Omental fat pad (tissue), 4 donors: ENCODE measurements at places on chromosomes 1 and 21.

- DNase-seq: no peak
Observed at GRCh38 chr1:27660300-27660835, 11.6 kb downstream of the IFI6 start.

- no peak for DNase-seq
Observed at GRCh38 chr1:173934440-173934839, 17.3 kb upstream of the SERPINC1 start.

DNA sequence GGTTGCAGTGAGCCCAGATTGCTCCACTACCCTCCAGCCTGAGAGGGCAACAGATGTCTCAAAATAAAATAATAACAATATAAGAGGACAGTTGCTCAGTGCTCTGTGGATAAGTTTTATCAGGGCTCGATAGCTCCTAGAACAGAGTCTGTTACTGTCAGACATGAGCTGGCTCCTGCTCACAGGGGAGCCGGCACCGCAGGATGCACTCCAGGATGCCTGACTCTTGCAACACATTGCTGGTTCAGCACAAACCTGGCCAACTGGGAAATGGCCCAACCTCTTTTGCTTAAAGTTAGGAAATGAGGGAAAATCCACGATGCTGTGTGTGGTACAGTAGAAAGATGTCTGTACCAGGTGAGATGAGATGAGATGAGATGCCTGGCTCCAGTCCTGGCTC, 5.8 kb upstream of the CTSE start:
- DNase-seq: peak; percentile 43

- no peak for DNase-seq
Observed at GRCh38 chr1:94514095-94514727, 27.3 kb downstream of the F3 start.

DNA sequence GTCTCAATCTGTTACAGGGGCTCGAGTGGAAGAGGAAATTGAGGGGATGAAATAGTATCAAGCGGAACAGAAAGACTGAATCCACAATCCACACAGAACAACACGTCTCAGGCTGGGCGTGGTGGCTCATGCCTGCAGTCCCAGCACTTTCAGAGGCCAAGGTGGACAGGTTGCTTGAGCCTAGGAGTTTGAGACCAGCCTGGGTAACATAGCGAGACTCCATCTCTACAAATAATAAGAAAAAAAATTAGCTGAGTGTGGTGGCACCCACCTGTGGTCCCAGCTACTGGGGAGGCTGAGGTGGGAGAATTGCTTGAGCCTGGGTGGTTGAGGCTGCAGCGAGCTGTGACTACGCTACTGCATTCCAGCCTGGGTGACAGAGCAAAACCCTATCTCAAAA, 25.7 kb downstream of the VPS26C start:
- no peak for DNase-seq

DNA sequence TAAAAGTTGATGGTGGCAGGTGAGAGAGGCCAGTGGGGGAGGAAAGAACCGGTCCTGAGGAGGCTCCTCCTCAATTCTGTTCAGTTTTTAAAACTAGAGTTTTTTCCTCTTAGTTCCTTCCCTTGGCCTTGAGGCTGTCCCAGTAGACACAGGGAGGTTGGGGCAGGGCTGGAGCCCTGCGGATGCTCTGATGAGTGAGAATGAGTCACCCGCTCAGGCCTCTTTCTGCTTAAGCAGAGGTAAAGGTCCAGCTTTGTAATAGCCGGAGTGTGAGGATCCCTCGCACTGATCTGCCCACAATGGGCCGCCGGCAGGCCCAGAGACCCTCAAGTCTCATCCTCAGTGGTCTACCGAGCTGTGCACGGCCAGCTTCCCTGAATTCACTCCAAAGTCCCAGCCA, 49.6 kb upstream of the IRF2BP2 start:
- no peak for DNase-seq

DNA sequence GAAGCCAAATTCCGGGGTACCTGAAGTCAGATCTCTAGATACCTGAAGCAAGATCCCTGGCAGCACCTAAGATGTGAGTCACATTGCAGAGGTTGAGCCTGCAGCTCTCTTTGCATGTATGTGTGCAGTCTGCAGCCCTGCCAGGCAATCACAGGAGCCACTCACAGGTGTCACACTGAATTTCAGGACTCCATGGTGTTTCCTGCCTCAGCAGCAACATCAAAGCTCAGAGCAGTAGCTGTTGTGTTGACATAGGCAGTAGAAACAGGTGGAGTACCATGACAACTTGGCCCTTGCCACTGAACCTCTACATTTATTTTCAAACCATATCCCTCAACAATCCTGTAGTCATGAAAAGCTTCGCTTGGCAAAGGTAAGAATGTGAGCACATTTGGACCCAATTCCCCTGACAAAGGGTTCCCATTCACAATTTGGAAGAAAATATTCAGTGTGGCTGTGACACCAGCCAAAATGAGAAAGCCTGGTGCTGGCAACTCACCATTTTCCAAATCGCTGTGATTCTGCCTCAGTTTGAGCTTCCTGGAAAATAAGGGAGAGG, 419.8 kb upstream of the NFIA start:
- DNase-seq: no peak

DNA sequence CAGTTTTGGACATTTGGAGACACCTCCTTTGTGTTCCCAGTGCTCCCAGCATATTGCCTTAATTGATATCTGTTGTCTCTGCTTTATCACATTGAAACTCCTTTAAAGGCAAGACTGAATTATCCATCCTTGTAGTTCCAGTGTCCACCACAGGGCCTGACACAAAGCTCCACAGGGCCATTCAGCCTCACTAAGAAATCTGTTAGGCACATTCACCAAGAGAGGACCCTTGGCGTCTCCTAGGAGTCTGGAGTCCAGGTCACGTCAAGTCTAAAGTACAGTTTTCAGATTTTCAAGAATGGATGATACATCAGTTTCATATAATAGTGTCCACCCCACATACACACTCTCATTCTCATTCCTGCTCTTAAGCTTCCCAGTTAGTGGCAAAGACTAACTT, 4.8 kb downstream of the ACP6 start:
- no peak for DNase-seq

GRCh38 chr1:100565533-100565932, 27.6 kb downstream of the GPR88 start:
- DNase-seq: no peak

DNA sequence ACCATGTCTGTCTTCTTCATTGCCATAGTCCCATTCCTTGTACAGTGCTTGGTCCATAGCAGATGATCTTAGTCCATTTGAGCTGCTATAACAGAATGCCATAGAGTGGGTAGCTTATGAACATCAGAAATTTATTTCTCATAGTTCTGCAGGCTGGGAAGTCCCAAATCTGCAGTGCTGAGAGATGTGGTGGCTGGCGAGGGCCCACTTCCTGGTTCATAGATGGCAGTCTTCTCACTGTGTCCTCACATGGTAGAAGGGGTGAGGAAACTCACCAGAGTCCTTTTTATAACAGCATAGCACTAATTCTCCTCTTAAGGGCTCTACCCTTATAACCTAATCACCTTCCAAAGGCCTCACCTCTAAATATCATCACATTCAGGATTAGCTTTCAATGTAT, 23.1 kb upstream of the RAP1A start:
- no peak for DNase-seq

DNA sequence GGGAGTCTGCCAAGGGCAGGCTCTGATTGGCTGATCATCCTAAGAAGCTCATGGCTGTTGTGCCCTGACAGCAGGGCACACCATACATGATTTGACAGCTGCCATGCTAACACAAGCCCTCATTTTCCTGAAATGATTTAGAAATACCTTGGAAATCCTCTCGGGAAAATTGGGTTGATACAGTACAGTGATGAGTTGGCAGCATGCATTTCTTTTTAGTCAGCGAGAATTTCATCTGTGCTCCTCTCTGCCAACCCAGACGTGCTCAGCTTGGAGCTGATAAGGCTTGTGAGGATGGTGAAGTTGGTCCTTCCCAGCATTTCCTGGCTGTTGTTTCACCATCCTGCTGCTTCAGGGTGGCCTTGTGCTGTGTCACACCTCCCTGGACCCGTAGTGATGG, 22.6 kb upstream of the KCNQ4 start:
- DNase-seq: no peak

GRCh38 chr1:195761104-195761503, 847.1 kb downstream of the KCNT2 start:
- no peak for DNase-seq

DNA sequence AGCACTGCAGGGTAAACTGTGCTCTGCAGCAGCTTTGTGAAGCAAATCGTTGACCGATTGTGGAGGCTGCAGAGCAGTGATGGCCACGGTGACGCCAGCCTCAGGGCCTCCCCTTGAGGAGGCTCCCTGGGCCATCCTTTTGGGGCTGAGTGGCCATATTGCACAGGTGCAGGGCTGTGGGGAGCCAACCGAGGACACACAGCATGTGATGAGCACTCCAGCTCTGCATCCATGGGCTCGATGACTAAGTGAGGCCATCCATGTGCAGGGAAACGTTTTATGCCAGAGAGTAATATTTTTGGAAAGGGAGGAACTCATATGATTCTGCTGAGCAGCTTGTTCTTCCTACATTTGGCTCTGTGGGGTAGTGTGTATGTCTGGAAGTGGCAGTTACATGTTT, 24.6 kb downstream of the KCNK1 start:
- DNase-seq: no peak

- DNase-seq: peak; percentile 33
Observed at GRCh38 chr1:7752512-7753417, 18.3 kb upstream of the VAMP3 start.

- no peak for DNase-seq
Observed at GRCh38 chr1:40887012-40887378, 24.8 kb upstream of the CITED4 start.

- DNase-seq: no peak
Observed at GRCh38 chr1:51341876-51342496, 11.6 kb upstream of the TTC39A start.

- no peak for DNase-seq
Observed at GRCh38 chr1:234779160-234779538, 169.2 kb upstream of the IRF2BP2 start.

DNA sequence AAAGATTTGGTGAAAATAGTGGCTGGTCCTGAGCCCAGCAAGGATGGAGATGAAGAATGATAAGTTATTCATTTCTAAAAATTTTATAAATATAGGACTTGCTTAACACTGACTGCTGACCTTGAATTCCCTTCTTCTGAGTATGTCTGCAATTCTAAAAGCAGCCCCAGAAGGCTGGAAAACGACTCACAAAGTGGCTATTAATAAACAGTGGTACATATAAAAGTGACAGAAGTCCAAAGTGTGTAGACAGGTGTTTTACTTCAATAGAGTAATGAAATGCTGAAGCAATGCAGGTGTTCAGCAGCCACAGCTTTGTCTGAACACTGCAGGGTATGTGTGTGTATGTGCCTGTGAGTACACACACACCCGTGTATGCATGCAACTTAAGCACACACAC, 219.0 kb upstream of the NRIP1 start:
- DNase-seq: no peak

GRCh38 chr1:85240643-85241042, 18.8 kb downstream of the C1orf52 start:
- DNase-seq: no peak

GRCh38 chr1:204756811-204757210, 71.3 kb upstream of the LRRN2 start:
- no peak for DNase-seq

DNA sequence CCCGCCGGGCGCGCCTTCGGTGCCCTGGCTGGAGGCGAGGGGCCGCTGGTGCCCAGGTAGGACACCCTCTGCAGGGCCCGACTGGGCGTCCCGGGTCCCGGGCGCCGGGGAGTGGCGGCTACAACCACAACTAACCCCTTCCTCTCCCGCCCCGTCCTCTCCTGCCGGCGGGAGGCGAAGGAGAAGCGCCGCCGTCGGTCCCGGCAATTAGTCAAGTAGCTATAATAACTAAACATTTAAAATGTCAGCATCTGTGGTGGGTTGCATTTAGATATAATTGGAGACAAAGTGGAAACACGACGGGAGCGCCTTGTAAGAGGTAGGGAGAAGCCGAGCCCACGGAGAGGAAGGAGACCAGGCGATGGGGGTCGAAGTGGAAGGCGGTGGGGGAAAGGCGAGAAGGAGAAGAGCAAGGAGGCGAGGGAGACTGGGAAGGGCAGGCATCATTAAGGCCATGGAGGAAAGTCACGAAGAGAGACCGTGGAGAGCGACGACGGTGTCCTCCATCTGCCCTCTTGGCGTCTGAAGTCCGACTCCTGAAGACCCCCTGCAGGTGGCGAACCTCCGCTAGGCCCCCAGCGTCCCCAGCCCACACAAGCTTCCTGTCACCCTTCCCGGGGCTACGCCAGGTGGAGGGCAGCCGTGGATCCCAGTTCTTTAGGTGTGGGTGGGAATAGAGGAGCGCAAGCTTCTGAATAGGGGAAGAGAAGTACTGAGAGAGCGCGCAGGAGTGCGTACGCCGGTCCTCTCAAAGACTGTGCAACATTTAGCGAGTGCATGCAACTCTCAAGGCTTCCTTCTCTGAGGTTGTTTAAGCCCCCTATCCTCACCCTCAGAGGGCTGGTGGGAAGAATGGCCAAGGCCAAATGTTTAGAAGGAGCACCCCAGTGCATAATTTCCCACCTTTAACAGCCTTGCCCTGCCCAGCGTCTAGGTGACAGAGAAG, 1.6 kb downstream of the CNIH3 start:
- DNase-seq: no peak

GRCh38 chr21:25501996-25502665, 105.2 kb downstream of the MRPL39 start:
- DNase-seq: no peak

DNA sequence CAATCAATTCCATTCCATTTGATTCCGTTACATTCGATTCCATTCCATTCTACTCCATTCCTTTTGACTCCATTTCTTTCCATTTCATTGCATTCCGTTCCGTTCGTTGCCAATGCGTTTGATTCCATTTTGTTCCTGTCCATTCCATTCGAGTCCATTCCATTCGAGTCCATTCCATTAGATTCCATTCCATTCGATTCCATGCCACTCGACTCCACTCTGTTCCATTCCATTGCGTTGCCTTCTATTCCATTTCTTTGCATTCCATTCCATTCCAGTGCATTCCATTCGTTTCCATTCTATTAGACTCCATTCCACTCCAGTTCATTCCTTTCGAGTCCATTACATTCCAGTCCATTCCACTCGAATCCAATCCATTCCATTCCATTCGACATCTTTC, 2587.5 kb upstream of the TPTE start:
- DNase-seq: no peak

DNA sequence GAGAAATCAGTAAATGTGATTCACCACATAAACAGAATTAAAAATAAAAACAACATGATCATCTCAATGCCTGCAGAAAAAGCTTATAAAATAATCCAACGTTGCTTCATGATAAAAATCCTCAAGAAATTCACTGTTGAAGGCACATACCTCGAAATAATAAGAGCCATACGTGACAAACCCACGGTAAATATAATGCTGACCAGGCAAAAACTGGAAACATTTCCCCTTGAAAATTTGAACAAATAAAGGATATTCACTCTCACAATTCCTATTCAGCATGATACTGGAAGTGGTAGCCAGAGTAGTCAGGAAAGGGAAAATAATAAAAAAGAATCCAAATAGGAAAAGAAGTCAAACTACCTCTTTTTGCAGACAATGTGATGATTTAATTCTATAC, 148.8 kb downstream of the BRINP3 start:
- no peak for DNase-seq

GRCh38 chr1:61171346-61171745, 89.0 kb downstream of the NFIA start:
- no peak for DNase-seq
